ENCODE measurements at places on chromosomes 7 and 10. TPM values are rescaled to one million over a fixed set of nuclear protein-coding genes. Genes with fewer than 3 reads are reported as not detected.

PDE1C gene
- 0.17 TPM for total RNA-seq

DNA sequence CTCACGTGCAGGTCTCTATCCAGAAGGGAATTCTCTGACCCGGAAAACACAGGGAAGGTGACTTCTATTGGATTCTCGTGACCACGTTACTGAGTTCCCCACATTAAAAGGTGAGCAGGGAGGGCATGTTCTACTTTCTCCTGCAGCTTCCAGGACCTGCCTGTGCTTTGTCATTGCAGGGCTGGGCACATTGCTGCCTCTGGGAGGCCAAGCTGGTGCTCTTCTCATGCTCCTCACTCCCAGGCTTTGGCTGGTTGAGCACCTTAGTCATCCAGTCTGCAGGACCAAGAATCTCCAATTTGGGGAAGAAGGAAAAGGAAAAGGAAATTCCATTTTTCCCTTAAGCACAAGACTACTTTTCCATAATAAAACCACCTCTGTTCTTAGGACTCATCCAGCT, 86.5 kb upstream of the TMEM72 start:
- H3K36me3 ChIP-seq = no peaks in the 10 kb centered on the region
- H3K4me1 ChIP-seq = no peaks in the 10 kb centered on the region
- H3K4me3 ChIP-seq = no peak overlapping the region

GRCh38 chr7:46461334-46461777, 540.3 kb upstream of the IGFBP3 start:
- H3K4me1 ChIP-seq = no peaks in the 10 kb centered on the region
- H3K36me3 ChIP-seq = no peaks in the 10 kb centered on the region
- H3K4me3 ChIP-seq = no peak overlapping the region
- H3K27me3 ChIP-seq = no peaks in the 10 kb centered on the region
- H3K27ac ChIP-seq = no peak overlapping the region
- no peak for DNase-seq

ZNF438 gene
- total RNA-seq = 3.3 TPM

DNA sequence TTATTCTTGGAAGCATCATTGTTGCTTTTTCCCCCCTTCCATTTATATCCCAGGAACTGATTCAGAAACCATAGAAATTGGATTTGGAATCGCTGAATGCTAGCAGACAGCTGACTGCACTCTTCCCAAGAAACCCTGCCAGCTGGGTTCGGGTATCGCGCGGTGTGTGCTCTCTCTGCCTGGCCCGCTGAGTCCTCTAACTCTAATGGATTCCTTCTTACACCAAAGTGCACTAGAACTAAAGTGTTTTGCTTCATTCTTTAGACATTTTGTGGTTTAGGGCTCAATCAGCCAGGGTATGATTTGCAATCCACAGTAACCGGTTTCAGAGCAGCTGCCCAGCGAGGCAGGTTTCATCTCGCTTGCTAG, 92.2 kb downstream of the EGFR start:
- H3K27me3 ChIP-seq = no peaks in the 10 kb centered on the region
- peaks cover 40% of the 10 kb centered on the region for H3K4me1 ChIP-seq
- H3K36me3 ChIP-seq = no peaks in the 10 kb centered on the region
- DNase-seq = no peak
- no peak overlapping the region for H3K27ac ChIP-seq

DNA sequence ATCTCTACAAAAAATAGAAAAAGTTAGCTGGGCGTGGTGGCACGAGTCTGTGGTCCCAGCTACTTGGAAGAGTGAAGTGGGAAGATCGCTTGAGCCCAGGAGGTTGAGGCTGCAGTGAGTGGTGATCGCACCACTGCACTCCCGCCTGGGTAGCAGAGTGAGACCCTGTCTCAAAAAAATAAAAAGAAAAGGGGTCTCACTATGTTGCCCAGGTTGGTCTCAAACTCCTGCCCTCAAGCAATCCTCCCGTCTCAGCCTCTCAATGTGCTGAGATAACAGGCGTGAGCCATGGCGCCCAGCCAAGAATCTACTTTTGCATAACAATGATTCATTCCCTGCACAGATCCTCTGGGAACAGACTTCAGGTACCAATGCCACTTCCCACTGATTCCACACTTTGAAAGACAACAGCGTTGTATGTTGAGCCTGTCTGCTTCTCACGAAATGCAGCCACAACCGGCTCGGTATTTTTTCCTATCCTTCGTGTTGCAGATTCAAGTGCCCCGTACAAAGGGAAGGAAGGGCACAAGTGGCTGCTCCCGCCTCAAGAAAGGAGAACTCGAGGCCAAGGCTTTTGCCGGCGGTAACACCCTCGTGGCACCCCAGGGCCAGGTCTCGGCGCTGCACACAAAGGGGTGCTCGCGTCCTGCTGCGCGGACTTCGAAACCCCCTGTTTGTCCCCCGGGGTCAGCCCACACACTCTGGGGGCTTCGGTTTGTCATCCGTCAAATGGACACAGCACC, 745 bp downstream of the DAGLB start:
- peak overlapping the region; percentile 98 for H3K4me3 ChIP-seq
- H3K27ac ChIP-seq = peak overlapping the region; percentile 95
- H3K36me3 ChIP-seq = peaks cover 26% of the 10 kb centered on the region
- peaks cover 51% of the 10 kb centered on the region for H3K4me1 ChIP-seq
- no peaks in the 10 kb centered on the region for H3K27me3 ChIP-seq
- peak; percentile 69 for DNase-seq

All from HCT116 (cell line).